Umbilical cord (tissue), 2 donors: ENCODE measurements at places on chromosomes 2 and 18.

- DNase-seq, result peak; percentile 42
These were observed 93.5 kb downstream of the FAM124B start for GRCh38 chr2:224308272-224308911.

DNA sequence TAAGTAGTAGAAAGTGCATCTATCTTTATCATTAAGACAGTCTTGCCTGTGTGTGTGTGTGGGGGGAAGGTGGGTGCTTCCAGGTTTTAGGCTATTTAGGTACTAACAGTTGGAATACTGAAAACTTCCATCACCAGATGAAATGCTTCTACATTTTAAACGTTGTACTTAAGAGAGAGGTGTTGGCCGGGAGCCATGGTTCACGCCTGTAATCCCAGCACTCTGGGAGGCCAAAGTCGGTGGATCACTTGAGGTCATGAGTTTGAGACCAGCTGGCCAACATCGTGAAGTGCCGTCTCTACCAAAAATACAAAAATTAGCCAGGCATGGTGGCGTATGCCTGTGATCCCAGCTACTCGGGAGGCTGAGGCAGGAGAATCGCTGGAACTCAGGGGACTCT lies 4.0 kb downstream of the NETO1 start:
- no peak for DNase-seq

GRCh38 chr2:241886840-241887447 lies 17.4 kb downstream of the RTP5 start:
- no peak for DNase-seq

DNA sequence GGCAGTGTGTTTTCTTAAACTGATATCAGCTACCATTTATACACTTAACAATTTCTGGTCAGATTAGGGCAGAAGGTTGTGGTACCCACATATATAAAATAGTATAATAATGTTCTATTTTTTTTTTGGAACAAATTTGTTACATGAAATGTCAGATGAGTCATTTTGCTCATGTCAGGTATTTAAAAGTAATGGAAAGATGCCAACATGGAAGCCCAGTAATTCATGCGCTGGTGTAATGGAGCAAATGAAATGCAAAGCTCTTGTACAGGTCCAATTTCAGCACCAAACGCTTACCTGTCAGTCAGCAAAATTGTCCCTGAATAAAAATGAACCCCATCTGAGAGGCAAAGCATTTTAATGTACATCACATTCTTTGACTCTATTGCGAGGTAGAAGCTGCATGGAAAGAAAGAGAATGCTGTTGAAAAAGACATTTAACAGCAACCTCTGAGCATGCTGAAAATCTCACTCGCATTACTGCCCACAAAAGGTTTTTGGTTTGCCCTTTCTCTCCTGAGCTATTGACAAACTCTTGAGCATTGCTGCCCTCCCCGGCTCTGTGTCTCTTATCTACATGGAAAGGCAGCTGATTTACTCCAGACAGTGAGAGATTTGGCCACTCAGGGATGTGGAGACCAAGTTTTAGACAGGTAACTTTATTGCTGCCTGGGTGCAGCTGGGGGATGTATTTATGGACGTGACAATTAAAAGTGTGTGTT lies 217.5 kb downstream of the CAMKMT start:
- no peak for DNase-seq

DNA sequence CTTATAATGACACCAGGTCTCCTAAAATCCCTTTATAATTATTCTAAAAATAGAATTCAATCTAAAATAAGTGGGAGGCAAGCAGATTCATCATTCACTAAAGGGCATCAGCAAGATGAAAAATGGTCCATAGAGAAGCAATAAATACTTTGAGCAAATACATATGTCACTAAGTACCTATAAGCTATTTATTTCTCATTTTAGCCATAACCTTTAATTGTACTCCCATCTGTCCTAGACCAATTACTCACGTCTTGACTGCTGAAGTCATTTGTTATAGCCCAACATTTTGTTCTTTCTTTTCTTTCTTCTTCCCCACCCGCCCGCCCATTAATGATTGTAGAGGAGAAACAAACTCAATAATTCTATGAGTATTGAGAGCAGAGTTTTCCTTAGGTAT lies 105.7 kb downstream of the MAP2 start:
- no peak for DNase-seq

DNA sequence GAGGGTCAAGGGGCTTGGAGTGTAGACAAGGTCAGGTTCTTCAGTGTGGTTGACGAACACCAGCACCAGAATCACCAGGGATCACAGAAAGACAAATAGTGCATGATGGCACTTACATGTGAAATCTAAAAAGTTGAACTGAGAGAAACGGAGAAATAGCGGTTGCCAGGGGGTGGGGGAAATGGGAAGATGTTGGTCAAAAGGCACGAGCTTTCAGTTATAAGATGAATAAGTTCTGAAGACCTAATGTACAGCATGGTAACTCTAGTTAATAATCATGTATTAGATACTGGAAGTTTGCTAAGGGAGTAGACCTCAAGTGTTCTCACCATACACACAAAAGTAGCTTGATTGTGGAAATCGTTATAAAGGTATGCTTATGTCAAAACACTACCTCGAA lies 43.7 kb upstream of the DARS1 start:
- DNase-seq, result no peak

DNA sequence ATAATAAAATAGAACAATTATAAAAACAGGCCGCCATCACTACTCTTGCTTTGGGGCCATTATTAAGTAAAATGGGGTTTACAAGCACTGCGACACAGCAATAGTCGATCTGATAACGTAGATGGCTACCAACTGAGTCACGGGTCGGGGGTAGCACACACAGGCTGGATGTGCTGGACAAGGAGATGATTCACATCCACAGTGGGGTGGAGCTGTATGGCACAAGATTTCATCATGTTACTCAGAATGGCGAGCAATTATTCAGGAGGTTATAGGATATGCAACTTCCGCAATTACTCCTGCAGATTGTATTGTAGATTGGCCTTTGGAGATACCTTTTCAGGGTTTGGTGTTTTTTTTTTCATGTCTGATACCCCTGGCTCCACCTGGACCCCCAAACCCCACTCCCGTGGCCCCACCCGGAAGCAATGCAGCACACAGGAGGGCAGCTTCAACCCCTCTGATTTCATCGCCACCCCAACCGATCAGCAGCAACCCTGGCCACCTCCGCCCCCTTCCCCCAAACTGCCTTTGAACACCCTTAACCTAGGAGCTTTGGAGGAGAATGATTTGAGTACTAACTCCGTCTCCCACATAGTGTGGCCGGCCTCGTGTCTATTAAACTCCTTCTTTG lies 21.4 kb upstream of the MLPH start:
- DNase-seq, result no peak

- no peak for DNase-seq
These were observed 176.0 kb downstream of the GFPT1 start for GRCh38 chr2:69211048-69211447.

- DNase-seq, result no peak
These were observed 243.6 kb downstream of the ZNF407 start for GRCh38 chr18:74841248-74841647.

DNA sequence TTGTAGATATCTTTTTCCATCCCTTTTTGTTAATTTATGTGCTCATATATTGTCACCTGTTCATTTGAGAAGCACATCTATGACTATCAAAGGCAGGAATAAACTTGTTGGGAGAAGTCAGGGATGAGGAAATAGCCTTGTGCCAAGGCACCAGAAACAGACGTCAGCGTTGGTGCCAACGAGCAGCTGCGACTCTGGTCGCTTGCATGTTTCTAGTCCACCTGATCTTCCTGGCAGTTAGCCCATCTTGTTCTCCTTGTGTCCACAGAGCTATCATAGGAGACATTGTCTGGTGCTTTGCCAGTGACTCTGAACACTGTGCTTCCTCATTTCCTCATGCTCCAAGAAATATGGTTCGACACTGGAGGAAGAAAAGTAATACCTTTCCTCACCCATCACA lies 374.4 kb downstream of the PTPRM start:
- no peak for DNase-seq

DNA sequence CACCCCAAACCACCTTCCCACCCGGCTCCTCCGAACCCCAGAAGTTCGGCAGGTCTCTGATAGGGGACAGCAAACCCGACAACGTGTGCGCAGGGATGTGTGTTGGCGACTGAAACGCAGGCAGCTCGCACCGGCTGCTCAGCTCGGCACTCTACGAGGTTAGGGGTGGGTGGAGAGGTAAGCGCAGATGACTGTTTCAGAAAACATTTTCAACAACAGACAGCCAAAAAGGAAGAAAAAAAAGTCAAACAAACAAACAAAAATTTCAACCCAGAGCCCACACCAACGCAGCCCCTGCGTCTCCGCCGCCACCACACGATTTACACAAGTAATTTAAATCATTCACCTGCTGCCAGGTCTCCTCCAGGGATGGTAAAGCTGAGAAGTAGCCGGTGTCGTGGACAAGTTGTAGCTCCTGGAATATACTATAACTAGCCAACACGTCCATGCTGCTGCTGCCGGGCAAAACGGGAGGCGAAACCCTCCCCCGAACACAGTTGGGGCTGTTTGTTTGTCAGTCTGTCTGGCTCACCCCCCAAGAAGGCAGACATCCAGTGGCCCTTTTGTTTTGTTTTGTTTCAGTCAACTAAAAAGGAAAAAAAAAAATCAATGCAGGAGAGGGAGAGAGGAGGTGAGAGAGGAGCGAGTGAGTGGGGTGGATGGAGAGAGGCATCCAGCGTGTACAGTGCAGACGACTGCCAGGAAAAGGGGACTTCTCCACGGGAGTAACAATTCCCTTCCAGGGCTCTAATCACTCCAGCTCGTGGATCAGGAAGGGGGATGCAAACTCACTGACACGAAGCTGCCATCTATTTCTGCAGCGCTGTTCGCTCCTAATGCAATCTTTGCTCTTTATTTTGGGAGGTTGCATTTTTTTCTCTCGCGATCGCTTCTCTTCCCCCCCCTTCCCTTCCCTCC lies at the start of gene KLF7:
Gene KLF7, minus strand, starts transcription at position 828 of the 918 bp plus-strand sequence. Its CDS starts 380 bp downstream, at position 448.
- peak; percentile 57 for DNase-seq

- DNase-seq, result peak; percentile 25
These were observed 7.2 kb downstream of the SLC30A3 start for GRCh38 chr2:27255660-27256059.

- no peak for DNase-seq
These were observed 99.1 kb downstream of the NRP2 start for GRCh38 chr2:205781244-205781931.

DNA sequence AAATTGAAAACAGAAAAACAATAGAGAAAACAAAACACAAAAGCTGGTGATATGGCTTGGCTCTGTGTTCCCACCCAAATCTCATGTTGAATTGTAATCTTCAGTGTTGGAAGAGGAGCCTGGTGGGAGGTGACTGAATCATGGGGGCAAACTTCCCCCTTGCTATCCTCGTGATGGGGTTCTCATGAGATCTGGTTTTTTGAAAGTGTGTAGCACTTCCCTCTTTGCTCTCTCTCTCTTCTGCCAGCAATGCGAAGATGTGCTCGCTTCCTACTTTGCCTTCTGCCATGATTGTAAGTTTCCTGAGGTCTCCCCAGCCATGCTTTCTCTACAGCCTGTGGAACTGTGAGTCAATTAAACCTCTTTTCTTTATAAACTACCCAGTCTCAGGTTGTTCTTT lies 112.3 kb upstream of the UXS1 start:
- DNase-seq, result no peak

DNA sequence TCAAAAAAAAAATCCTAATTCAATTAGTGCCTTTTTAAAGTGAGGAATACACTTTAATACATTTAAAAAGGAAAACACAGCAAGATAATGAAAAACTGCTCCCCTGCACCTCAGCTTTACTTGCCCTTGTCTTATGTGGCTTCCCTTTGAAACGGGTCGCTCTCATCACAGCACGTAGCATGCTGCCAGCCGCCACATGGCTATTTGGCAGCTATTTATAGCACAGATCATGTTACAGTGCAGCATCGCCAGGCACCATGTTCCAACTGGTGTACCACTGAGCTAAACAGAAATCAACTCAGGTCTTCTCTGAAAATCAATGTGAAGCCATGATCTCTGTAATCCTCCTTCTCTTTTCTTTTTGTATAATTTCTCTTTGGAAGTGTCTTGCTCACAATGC lies 65.1 kb downstream of the TMEM182 start:
- DNase-seq, result peak; percentile 65

DNA sequence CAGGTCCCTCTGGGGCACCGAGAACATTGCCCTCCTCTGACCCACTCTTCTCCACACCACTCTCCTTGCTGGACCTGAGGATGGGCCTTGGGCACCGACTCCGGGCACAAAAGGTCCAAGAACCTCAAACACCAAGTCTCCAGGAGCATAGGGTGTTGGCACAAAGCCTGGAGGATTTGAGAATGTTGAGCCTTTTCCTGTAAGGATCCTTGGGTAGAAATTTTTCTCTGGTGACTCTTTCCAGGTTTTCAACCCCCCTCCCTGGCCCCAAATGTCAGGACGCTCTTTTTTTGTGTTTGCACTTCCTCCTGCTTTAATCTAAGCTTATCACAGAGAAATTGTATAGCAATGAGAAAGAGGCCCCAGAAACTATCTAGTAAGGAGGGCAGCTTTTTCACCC lies 9.2 kb downstream of the SPR start:
- no peak for DNase-seq

GRCh38 chr2:164243315-164243714 lies 378.0 kb downstream of the GRB14 start:
- DNase-seq, result no peak

DNA sequence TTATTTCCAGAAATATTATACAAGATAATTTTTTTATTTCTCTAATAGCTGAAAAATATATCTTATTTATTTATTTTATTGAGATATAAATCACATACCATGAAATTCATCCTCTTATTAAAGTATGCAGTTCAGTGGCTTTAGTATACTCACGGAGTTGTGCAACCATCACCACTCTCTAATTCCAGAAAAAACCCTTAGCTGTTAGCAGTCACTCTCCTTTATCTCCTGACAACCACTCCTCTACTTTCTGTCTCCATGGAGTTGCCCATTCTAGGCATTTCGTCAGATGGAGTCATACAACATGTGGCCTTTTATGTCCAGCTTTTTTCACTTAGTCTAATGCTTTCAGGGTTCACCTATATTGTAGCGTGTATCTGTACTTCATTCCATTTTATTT lies 66.5 kb downstream of the TCF7L1 start:
- DNase-seq, result peak; percentile 86

DNA sequence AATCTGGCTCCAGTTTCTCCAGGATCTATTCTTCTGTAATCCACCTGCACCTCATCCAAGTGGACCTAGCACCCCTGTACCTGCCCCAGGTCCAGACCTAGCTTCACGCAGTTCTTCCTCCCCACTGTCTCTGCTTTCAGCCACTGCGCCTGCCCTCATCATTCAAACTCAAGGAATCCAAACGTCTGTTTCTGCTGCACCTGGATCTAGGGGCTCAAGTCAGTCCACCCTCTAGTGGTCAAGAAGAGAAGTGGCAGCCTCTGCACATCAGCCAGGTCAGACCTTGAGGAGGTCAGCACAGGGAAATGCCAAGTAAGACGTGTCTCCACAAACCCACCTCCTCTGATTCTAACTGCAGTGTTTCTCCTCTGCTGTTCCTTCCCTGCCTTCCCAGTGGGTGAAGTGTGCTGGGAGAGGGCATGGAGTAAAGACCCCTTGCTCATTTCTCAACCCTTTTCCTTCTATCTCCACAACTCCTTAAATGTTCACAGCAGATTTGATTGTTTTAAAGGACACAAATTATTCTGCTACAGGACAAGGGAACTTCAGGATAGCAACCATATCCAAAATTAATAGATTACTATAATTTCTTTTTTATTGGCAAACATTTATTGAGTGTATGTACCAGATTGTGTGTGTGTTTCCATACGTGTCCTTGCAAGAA lies 8.6 kb upstream of the RNF152 start:
- DNase-seq, result peak; percentile 25
